Peyer's patch (tissue), 4 donors: ENCODE measurements at places on chromosomes 11 and 22. TPM values are rescaled to one million over a fixed set of nuclear protein-coding genes. Genes with fewer than 3 reads are reported as not detected.

ALDH3B1 gene
- total RNA-seq = 14.9 TPM

GRCh38 chr11:68193018-68193417, 20.1 kb downstream of the KMT5B start:
- H3K4me1 ChIP-seq = no peaks in the 10 kb centered on the region
- H3K36me3 ChIP-seq = no peaks in the 10 kb centered on the region
- H3K27ac ChIP-seq = no peak overlapping the region

XKR3 gene
- total RNA-seq = not detected

DNA sequence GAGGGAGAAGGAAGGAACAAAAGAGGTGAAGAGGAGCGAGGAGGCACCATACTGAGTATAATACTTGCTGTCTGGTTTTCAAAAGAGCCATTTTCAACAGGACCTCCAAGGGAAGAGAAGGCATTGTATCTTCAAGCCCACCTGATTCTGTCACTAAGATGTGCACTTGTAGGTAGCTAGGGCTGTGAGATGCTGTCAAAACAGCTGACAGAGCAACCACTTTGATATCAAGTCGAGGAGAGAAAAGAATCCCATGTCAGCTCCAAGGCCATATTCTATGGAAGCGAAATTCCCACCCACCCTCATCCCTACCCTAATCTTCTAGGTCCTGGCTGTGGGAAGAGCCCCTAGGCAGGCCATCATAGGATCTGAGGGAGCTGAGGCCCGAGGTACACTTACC, 70.9 kb upstream of the PRDM11 start:
- no peaks in the 10 kb centered on the region for H3K36me3 ChIP-seq
- no peak for DNase-seq
- H3K4me1 ChIP-seq = peaks cover 14% of the 10 kb centered on the region
- no peak overlapping the region for H3K27ac ChIP-seq

PIWIL4 gene
- total RNA-seq = 16.8 TPM

DNA sequence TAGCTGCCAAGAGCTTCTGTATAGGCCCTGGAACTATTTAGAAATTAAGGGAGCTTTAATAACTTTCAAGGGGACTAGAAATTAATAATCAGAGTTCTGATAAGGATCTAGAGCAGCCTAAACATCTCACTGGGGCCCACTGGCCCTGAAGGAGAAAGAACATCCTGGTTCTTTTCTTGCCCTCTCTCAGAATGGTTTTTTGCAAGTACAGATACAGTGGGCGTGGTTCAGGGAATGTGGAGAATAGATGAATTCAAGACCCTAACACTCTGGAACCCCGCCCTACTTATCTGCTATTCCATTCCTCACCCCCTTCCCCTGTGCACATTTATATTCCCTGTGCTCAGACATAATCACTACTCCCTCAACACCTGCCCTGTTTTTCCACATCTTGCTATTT, 90.2 kb downstream of the PARVA start:
- no peak overlapping the region for H3K27ac ChIP-seq
- DNase-seq = no peak
- no peaks in the 10 kb centered on the region for H3K36me3 ChIP-seq
- H3K27me3 ChIP-seq = no peaks in the 10 kb centered on the region
- H3K4me3 ChIP-seq = no peak overlapping the region

MTMR2 gene
- total RNA-seq = 17.3 TPM

- no peaks in the 10 kb centered on the region for H3K27me3 ChIP-seq
- no peak overlapping the region for H3K27ac ChIP-seq
- no peaks in the 10 kb centered on the region for H3K36me3 ChIP-seq
- H3K4me3 ChIP-seq = no peak overlapping the region
Observed at GRCh38 chr11:26028393-26028911, 303.5 kb upstream of the ANO3 start.

GRCh38 chr11:32052215-32052614, 38.7 kb upstream of the RCN1 start:
- DNase-seq = no peak
- no peaks in the 10 kb centered on the region for H3K4me1 ChIP-seq
- H3K27ac ChIP-seq = no peak overlapping the region
- no peaks in the 10 kb centered on the region for H3K36me3 ChIP-seq
- no peak overlapping the region for H3K4me3 ChIP-seq

CDC45 gene
- 3.2 TPM for total RNA-seq

DNA sequence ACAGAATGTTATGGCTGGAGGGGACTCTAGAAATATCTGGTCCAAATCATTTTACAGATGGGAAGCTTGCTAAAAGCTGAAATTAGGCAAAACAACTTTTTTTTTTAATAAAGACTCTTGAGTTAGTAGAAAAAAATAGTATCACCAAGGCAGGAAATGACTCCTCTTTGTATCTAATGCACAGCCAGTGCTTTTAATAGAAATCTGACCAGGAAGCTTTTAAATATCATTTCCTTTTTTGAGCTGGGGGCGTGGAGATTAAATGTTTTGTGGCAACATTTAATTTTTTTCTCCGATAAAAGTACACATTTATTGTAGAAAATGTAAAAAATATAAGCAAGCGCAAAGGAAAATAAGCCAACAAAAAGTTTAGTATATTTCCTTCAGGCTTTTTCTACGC, 22.5 kb downstream of the TRAF6 start:
- no peaks in the 10 kb centered on the region for H3K27me3 ChIP-seq
- no peaks in the 10 kb centered on the region for H3K36me3 ChIP-seq
- H3K27ac ChIP-seq = no peak overlapping the region
- H3K4me1 ChIP-seq = no peaks in the 10 kb centered on the region

DNA sequence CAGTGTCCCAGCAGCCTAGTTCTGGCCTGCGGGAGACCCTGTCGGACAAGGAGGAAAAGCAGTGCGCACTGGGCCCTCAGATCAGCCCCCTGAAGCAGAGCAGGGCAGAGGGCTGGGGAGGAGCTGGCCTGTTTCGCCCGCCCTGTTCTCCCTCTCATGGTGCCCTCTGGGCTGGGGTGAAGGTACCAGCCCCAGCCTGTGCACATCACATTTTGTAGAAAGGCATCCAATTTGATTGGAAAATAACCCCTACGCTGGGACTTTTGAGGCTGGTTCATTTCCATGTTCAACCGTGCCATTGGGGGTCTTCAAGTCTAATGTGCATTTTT, 832 bp upstream of the NAP1L4 start:
- no peak for DNase-seq
- peak overlapping the region; percentile 90 for H3K4me3 ChIP-seq
- H3K27ac ChIP-seq = no peak overlapping the region
- peaks cover 20% of the 10 kb centered on the region for H3K4me1 ChIP-seq
- H3K27me3 ChIP-seq = no peaks in the 10 kb centered on the region
- H3K36me3 ChIP-seq = no peaks in the 10 kb centered on the region

MPEG1 gene
- total RNA-seq = 7.4 TPM

OR6Q1 gene
- total RNA-seq = not detected

GRCh38 chr11:63595296-63595695, 18.9 kb downstream of the PLAAT3 start:
- DNase-seq = no peak
- H3K4me3 ChIP-seq = no peak overlapping the region
- no peaks in the 10 kb centered on the region for H3K4me1 ChIP-seq

GRCh38 chr11:109783840-109784239, 309.4 kb upstream of the ZC3H12C start:
- no peak overlapping the region for H3K27ac ChIP-seq
- no peaks in the 10 kb centered on the region for H3K27me3 ChIP-seq
- no peaks in the 10 kb centered on the region for H3K4me1 ChIP-seq
- DNase-seq = no peak

GRCh38 chr22:46833228-46833627, 70.8 kb downstream of the TBC1D22A start:
- no peaks in the 10 kb centered on the region for H3K27me3 ChIP-seq
- DNase-seq = no peak
- H3K36me3 ChIP-seq = no peaks in the 10 kb centered on the region
- peaks cover 29% of the 10 kb centered on the region for H3K4me1 ChIP-seq

GRCh38 chr11:123357990-123358827, 71.9 kb upstream of the GRAMD1B start:
- no peaks in the 10 kb centered on the region for H3K4me1 ChIP-seq
- H3K36me3 ChIP-seq = no peaks in the 10 kb centered on the region

USP35 gene
- total RNA-seq = 6.6 TPM

DNA sequence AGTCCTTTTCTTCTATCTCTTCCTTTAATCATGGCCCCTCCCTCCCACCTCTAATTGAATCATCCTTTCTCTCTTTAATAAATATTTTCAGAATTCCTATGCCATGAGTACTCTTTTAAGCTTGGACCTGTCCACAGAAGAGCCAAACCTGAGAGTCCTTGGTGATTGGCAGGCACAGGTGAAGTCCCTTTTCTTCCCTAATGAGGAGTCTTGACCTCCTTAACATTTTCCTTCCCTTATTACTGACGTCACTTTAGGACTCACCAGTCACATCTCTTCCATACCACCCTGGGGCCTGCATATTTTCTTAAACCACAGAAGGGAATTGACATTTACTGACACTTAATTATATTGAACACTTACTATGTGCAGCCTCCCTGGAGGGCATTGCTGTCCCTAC, 41.0 kb upstream of the RASSF10 start:
- no peaks in the 10 kb centered on the region for H3K36me3 ChIP-seq
- no peak for DNase-seq
- H3K4me3 ChIP-seq = no peak overlapping the region

DNA sequence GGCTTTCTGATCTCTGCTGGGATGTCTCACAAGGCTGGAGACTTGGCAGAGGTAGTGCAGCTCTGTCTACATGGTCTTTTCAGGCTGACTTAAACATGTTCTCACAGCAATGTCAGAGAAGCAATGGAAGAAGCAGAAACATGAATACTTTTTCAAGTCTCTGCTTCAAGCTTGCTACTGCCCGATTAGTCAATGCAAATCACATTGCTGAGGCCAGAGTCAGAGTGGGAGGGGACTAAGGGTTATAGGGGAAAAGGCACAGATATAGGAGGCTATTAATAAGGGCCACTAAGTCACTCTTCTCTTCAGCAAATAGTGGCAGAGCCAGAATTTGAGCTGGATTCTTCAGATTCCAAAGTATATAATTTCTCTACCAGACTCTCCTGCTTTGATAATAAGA, 390.5 kb downstream of the TMEM135 start:
- no peak for DNase-seq
- no peak overlapping the region for H3K4me3 ChIP-seq
- no peaks in the 10 kb centered on the region for H3K36me3 ChIP-seq
- H3K27me3 ChIP-seq = no peaks in the 10 kb centered on the region

- no peak overlapping the region for H3K27ac ChIP-seq
- no peak overlapping the region for H3K4me3 ChIP-seq
- H3K36me3 ChIP-seq = no peaks in the 10 kb centered on the region
- H3K4me1 ChIP-seq = no peaks in the 10 kb centered on the region
Observed at GRCh38 chr11:11584530-11584810, 37.3 kb downstream of the GALNT18 start.

DNA sequence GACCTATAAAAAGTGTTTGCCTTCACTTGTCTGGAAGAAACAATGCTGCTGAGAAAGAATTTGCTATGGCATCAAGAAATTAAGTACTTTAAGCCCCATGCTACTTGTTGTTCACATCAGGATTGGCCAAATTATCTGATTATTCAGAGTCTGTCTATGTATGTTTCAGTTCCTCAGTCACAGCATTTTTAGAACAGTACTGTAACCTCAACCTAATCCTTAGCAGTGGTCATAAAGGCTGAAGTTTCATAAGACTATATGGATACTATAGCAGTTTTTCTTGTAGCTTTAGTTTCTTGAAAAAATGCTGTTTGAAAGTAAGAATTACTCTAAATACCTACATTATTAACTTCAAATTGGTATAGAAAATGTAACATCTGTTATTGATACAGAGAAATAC, 153.9 kb downstream of the INSC start:
- no peaks in the 10 kb centered on the region for H3K36me3 ChIP-seq
- no peak overlapping the region for H3K4me3 ChIP-seq
- H3K4me1 ChIP-seq = no peaks in the 10 kb centered on the region
- H3K27ac ChIP-seq = no peak overlapping the region

CHST1 gene
- total RNA-seq = 1.6 TPM

MMP12 gene
- total RNA-seq = not detected

GRCh38 chr22:38566726-38567504, 3.1 kb downstream of the DMC1 start:
- no peaks in the 10 kb centered on the region for H3K36me3 ChIP-seq
- H3K27ac ChIP-seq = no peak overlapping the region
- DNase-seq = no peak
- H3K4me3 ChIP-seq = no peak overlapping the region

DNA sequence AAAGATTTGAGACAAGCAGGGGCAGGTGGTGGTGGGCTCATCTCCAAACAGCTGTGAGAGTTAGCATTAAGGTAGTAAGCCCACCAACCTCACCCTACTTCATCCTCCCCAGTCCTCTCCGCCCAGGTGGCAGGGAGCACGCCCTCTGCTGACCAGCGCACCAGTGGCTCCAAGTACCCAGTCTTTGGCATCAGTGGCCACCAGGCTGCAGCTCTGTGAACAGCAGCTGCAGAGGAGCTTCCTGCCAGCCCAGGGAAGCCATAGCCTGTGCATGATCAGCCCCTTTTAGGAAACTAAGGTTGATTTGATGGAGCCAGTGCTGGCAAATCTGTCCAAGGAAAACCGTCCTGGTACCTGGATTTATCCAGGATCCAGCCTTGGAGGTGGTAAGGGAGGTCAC, 21.7 kb downstream of the CAVIN3 start:
- H3K27ac ChIP-seq = no peak overlapping the region
- H3K36me3 ChIP-seq = no peaks in the 10 kb centered on the region
- H3K4me3 ChIP-seq = no peak overlapping the region
- no peak for DNase-seq

GAS2 gene
- total RNA-seq = 7.5 TPM
